ENCODE measurements at places on chromosomes 4 and X. TPM values are rescaled to one million over a fixed set of nuclear protein-coding genes. Genes with fewer than 3 reads are reported as not detected.

TMEM156 gene
- total RNA-seq, result 0.22 TPM

ZDHHC15 gene
- not detected for total RNA-seq

MAGEA11 gene
- not detected for total RNA-seq

TAF7L gene
- 0.22 TPM for total RNA-seq

CNGA1 gene
- 2.1 TPM for total RNA-seq

FAM47E gene
- total RNA-seq, result 0.91 TPM

ALAS2 gene
- not detected for total RNA-seq

CD38 gene
- total RNA-seq, result not detected

POU3F4 gene
- not detected for total RNA-seq

ASB5 gene
- total RNA-seq, result not detected

TAF9B gene
- 16.2 TPM for total RNA-seq

HDX gene
- total RNA-seq, result not detected

CRMP1 gene
- not detected for total RNA-seq

INPP4B gene
- 14.3 TPM for total RNA-seq

GABRB1 gene
- total RNA-seq, result not detected

IBSP gene
- not detected for total RNA-seq

TIGD2 gene
- total RNA-seq, result 10.3 TPM

KCND1 gene
- total RNA-seq, result 5.5 TPM

RADX gene
- 8.0 TPM for total RNA-seq

GPRIN3 gene
- 0.39 TPM for total RNA-seq

GAB3 gene
- total RNA-seq, result 0.69 TPM

FIP1L1 gene
- 63.6 TPM for total RNA-seq

Measured in HCT116 (cell line).